DND-41 (cell line): ENCODE measurements at places on chromosomes 11 and 22.

- no peak for DNase-seq
These were observed 3.3 kb downstream of the TANGO2 start for GRCh38 chr22:20024225-20024624.

DNA sequence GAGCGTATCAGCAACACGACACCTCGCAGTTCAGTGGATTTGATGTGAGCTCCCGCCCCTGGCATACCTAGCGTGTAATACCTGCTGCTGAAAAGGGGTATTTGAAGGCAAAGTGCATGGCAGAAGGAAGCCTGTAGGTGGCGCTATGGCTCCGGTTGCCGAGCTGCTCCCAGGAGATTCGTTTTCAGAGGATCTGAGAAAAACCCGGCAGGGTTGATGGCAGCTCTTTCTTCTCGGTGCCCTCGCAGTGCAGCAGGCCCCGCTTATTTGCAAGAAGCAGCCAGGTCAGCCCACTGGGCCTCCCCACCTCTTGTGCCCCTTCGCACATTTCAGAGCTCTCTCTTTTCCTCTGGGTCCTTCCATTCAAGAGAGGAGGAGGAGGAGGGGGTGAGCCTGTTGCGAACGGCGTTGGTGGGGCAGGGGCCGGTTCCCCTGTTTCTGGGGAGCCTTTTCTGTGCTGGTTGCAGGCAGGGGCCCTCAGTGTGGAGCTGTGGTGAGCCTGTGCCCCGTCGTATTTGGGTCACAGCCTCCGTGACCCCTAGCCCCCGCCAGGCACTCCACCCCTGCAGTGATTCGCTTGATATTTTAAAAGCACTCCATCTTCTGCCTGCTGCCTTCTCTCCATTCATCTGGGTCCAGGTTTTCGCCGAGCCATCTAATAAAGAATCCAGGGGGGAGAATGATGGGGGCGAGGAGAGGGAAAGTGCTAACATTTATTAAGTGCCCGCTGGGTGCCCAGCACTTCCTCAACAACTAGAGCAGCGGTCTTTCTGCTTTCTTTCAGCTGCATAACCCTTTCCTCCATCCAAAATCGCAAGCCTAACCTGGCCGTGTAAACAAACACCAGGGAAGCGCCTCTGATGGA lies 85.3 kb upstream of the SYT13 start:
- DNase-seq = peak; percentile 62

GRCh38 chr22:45071618-45072017 lies 61.8 kb upstream of the PHF21B start:
- DNase-seq = peak; percentile 31

GRCh38 chr11:34006876-34007275 lies 44.7 kb upstream of the CAPRIN1 start:
- no peak for DNase-seq

DNA sequence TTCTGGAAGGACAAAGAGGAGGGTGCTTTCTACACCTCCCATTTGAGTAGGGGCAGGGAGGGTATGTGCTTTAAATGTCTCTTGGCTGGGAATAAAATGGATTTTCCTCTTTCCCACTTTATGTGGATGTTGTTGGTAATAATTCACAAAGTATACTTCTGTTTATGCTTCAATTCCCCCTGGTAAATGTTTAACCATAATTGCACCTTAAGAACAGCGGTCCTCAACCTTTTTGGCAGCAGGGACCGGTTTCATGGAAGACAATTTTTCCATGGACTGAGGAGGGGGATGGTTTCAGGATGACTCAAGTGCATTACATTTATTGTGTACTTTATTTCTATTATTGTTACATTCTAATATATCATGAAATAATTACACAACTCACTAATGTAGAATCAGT lies 4.0 kb upstream of the TP53AIP1 start:
- DNase-seq = no peak

DNA sequence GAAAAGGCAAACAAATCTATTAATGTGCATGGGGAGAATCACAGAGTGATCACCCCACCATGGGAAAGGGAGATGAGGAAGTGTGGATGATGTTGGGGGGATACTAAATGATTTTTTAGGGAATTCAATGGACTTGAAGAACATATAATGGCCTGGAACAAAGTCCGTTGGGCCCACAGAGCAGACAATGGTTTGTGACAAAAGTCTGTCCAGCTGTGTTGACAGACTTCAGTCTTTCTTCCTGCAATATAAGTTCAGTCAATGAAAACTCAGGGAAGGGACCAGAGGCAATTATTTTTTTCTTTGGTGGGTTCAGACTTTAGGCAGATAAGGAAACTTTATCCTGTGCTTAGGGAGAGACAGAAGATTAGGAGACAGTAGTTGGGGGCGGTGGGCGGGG lies 18.0 kb upstream of the HORMAD2 start:
- no peak for DNase-seq
